Heart right ventricle (tissue), 16 donors: ENCODE measurements at places on chromosomes 1 and 21. TPM values are rescaled to one million over a fixed set of nuclear protein-coding genes. Genes with fewer than 3 reads are reported as not detected.

The PTGER3 gene
- 1.2 TPM for total RNA-seq

The C8B gene
- not detected for total RNA-seq

The POFUT2 gene
- 17.6 TPM for total RNA-seq

The GREM2 gene
- total RNA-seq, result not detected

The ASB17 gene
- total RNA-seq, result not detected

The SAMD13 gene
- total RNA-seq, result not detected

The IFI44 gene
- total RNA-seq, result 6.4 TPM

The TRABD2B gene
- 0.21 TPM for total RNA-seq

The REN gene
- total RNA-seq, result not detected

The TACSTD2 gene
- not detected for total RNA-seq

The RGSL1 gene
- not detected for total RNA-seq

The SPRR4 gene
- total RNA-seq, result not detected

The EDN2 gene
- total RNA-seq, result 6.7 TPM

The INSRR gene
- total RNA-seq, result 0.07 TPM

The CTTNBP2NL gene
- total RNA-seq, result 12.8 TPM

The DNASE2B gene
- total RNA-seq, result not detected

The MANEAL gene
- 1.8 TPM for total RNA-seq

The TCHH gene
- total RNA-seq, result not detected

The ILDR2 gene
- 4.1 TPM for total RNA-seq

The MYOM3 gene
- 296 TPM for total RNA-seq

The IKBKE gene
- total RNA-seq, result 5.4 TPM

The MYBPHL gene
- total RNA-seq, result 0.45 TPM

The LCE1C gene
- total RNA-seq, result not detected
